ENCODE measurements at places on chromosomes 7 and 10. TPM values are rescaled to one million over a fixed set of nuclear protein-coding genes. Genes with fewer than 3 reads are reported as not detected.

Gene SPAM1
- total RNA-seq, result not detected

Gene HOXA7
- 3.4 TPM for total RNA-seq

GRCh38 chr10:2927958-2928840, 139.1 kb upstream of the PFKP start:
- DNase-seq, result peak; percentile 67

DNA sequence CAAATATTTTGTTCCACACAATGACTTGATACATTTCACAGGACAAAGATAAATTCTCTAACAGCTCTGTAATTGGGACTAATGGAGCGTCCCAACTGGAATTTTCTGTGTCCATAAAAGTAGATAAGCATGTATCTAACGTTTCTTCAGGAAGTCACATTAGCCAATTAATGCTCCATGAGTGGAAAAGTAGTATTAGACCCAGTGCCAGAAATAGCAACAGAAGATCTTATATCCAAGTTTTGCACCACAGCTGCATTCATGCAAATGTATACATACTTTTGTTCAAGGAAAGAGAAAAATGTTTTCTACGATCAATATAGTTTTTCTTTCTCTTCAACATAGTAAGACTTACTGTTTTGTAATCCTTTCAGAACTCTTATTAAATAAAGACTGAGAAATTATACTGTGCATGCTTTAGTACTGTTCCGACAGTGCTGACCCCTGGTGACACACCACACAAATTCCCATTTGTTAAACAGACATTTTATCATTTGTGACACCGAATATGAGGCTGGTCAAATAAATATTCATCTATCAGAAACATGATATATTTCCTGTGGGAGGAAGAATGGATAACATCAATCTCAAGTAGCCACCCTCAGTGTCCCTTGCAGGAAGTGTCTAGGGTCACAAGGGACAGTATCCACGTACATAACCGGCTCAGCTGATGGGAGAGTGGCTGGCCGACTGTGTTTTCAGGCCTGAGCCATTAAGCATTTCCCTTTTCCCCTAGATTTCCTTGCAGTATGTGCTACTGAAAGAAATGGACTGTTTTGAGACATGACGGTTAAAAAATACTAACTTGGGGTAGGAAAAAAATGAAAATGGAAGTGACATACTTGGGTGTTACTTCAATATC, 102.1 kb upstream of the RSU1 start:
- DNase-seq, result no peak

Gene IFT22
- 51.9 TPM for total RNA-seq

DNA sequence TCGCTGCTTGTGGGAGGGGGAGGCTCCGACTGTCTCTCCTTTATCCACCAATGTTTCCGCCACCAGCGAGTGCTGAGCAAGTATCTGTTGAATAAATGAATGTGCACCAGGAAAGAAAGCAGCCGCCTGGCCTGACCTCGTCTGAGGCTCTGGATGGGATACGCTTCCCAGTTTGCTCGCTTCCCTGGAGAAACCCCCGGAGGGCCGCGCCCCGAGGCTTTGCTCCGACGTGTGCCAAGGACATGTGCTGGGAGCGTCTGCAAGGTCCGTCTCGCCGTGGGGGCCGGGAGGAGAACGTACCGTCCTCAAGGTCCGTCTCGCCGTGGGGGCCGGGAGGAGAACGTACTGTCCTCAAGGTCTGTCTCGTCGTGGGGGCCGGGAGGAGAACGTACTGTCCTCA, 536.4 kb downstream of the DNAJB6 start:
- no peak for DNase-seq

DNA sequence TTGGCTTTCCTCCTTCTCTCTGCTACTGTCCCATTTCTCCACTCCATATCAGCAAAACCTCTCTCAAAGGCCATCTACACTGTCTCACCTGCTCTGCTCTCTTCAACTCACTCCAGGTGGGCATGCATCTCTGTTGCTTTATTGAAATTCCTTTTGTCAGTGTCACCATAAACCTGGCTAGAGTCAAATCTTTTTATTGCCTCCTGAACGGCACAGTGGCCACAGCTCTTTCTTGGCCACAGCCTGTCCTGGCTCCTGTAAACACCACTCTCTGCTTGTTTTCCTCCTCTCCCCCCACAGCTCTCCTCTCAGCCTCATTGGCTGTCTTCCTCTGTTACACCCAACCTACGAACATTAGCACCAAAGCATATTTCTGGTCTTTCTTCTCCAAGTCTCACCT, 31.1 kb upstream of the TMEM273 start:
- DNase-seq, result no peak

- peak; percentile 93 for DNase-seq
Measured at GRCh38 chr7:45239486-45239885, 81.9 kb downstream of the RAMP3 start.

DNA sequence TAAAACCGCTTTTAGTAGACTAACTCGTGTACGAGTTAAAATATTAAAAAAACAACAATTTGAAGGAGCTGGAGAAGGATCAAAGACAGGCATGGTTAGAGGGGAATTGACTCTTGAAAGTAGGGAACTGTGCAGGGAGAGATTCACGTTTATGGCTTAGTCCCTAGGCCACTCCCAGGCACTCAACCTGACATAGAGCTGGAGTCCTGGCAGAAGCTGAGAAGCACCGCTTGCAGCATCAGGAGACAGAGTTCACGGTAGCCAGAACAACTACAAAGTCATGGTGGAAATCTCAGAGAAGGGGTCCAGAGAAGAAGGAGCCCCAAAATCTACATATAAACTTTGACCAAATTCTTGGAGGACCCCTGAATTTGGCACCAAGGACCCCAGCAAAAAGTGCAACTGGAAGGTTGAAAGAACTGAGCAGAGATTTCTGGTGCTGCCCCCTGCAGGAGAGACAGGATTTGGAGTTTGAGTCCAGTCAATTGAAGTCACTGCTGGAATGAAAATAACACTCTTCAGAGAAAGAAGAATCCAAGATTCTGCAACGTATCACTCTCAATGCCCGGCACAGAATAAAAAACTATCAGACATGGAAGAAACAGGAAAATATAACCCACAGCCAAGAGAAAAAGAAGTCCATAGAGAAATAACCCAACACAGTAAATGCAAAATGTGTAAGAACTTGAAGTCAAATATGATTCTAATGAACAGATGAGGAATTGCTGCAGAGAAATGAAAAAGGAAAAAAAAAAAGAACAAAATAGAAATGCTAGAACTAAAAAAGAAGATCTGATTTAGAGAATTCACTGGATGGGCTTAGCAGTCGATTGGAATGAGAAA, 493.3 kb upstream of the PODXL start:
- peak; percentile 49 for DNase-seq

GRCh38 chr10:86706401-86706841, 38.1 kb downstream of the LDB3 start:
- DNase-seq, result no peak

DNA sequence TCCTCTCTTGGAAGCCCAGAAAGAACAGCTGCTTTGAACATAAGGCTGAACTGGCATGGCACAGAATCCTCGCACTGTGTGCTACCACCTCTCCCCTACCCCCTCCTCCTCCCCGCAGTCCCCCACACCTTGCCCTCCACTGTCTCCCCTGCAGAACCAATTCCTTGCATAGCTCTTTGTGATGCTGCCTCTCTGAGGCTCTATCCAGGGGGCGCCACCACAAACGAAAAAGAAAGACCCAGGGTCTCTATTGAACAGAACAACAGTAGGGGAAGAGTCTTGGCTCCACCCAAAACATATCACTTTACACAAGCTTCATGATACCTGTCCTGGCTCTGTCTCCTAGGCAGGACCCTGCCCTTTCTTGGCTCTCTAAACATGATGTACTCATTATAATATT, 26.2 kb upstream of the EBLN1 start:
- no peak for DNase-seq

DNA sequence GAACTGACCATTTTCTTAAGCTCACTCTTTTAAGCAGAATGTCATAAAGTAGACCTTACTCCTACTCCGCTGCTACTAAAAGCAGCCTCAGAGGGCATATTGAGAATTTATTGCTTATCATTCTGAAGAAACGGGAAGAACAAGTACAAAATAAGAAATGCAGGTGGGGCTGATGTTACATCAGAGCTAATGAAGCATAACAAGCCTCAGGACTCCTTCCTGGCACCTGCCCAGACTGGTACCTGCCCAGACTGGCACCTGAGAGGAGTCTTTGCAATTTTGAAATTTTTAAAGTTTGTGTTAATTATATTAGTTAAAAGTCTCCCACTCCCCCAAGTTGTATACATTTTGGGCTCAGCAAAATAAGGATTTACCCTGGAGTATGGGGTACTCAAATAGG, 162.4 kb downstream of the SEMA3E start:
- DNase-seq, result no peak

GRCh38 chr7:102874166-102874829, 38.5 kb upstream of the LRRC17 start:
- DNase-seq, result peak; percentile 83

Gene AZGP1
- total RNA-seq, result not detected

Gene ZNF117
- 2.8 TPM for total RNA-seq

GRCh38 chr10:61635932-61636331, 26.8 kb upstream of the CABCOCO1 start:
- DNase-seq, result peak; percentile 57

- no peak for DNase-seq
Measured at GRCh38 chr10:66928776-66929175, 2.9 kb downstream of the LRRTM3 start.

DNA sequence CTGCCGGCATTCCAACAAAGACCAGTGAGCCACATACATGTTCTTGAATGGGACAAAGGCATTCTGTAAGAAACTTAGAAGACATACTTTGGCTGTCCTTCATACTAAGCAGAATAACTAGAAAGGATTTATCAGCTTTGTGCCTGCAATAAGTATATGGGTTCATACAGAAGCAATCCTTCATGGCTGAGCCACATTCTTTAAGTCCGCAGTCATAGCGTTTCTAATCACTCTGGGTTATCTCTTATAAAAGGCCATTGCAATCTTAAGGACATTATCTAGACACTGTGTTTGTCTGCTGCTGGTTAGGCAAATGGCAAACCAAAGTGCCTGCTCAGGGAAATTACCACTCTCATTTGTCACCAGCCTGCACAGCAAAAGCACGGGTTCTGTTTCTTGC, 488.4 kb downstream of the ACTR3B start:
- no peak for DNase-seq

Gene AFAP1L2
- total RNA-seq, result not detected

- DNase-seq, result no peak
Measured at GRCh38 chr7:55031075-55031474, 12.3 kb downstream of the EGFR start.

Gene CRYGN
- total RNA-seq, result not detected

Gene PAX4
- total RNA-seq, result not detected

DNA sequence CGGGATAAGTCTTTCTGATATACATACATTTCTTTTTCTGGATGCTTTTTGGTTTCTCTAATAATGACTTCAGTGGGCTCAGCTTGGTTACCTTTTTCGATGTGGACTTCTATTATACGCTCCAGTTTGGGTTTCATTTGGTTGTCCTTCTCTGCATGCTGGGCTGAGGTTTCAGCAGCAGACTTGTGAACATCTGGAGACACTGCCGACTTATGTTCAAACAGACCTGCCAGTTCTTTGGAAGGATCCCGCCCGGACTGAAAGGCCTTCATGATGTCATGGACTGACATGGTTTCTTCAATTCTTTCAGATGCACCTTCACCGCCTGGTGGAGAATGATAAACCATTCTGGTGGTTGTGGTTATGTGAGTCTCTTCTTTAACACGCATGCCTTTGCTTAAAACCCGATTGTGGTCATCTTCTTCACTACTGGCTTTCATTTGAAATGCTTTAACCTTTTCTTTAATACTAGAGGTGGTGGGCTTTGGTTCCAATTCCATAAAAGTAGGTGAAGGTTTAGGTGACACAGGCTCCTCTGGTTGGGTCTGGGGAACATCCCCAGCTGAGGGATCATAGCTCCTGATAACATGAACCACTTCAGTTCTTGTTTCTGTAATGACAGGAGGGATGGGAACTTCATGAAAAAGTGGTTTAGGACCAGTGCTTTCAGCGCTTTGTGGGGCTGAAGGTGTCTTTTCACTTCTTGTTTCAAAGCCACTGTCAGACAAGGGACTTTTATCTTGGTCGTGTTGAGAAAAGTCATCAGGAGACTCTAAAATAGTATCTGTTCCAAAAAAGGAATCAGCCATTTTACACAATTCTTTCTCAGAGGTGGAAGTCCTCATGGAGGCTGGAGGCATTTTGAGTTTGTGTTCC, 167.7 kb upstream of the CCDC6 start:
- DNase-seq, result no peak

DNA sequence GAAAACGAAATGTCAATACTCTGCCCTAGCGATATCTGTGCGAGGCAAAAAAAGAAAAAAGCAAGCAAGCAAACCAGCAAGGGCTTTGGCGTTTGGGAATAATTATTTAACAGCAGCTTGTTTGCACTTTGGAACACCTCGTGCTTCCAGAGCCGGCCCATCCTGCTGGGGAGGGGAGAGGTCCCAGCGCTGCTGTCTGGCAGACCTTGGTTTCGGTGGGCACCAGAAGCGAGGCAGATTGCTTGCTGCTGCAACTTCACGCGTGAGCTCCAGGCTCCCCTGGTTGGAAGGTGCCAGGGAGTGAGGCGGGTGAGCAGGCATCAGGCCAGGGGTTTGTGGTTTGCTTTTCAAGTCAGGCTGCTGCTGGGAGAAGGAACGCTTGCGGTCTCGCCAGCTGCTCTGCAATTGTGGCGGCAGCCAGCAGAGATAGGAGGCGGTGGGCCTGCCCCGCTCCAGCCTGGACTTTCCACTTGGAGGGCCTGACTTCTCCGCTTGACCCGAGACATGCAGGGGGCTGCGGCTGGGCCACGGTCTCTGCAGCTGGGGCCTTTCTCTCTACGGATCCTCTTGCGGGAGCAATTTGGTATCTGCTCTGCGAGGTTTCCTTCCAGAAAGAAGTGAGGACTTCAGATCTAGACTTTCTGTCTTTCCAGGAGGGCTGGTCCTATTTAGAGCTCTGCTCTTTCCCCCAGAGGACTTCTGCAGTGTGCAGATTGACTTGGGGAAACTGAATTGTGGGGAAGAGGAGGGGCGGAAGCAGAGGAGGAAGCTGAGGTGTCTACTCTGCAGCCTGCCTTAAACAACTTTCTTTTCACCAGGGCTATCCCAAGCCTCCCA, 131.4 kb downstream of the PRPF18 start:
- DNase-seq, result peak; percentile 94

- DNase-seq, result no peak
Measured at GRCh38 chr7:3297105-3297819, 3.8 kb upstream of the SDK1 start.
